ENCODE measurements at places on chromosomes 11 and 22.

DNA sequence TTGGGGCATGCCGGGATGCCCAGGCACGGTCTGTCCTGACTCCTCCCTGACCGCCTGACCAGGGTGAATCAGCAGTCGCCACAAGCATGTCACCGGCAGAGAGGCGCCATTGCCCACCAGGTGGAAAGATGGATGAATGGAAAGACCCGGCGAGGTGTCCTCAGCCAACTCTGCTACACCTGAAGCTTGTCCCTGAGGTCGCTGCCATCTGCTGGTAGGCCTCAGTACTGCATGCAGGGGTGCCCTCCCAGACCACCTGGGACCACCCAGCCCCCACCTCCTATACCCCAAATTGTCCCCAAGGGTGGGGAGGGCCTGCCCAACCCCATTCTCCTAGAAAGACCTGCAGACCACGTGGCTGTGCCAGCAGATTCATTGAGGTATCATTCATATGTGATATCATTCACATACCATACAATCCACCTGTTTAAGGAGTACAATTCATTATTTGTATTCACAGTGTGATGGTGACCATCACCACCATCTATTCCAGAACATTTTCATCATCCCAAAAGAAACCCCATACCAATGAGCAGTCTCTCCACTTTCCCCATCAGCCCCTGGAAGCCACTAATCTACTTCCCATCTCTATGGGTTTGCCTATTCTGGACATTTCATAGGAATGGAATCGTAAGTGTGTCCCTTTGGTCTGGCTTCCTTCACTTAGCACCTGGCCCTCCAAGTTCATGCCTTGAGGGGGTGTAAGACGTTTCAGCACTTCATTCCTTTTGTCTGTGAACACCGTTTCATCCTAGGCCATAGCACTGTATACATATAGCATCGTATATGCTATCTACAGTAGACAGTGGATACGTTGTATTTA, 17.5 kb downstream of the FGF3 start:
- DNase-seq: no peak

GRCh38 chr11:18243783-18244362, 4.6 kb downstream of the SAA2 start:
- peak; percentile 72 for DNase-seq

GRCh38 chr11:1260023-1260501, 37.2 kb downstream of the MUC5B start:
- no peak for DNase-seq

- DNase-seq: no peak
These were observed 102.5 kb downstream of the KCNA4 start for GRCh38 chr11:29914203-29914930.

DNA sequence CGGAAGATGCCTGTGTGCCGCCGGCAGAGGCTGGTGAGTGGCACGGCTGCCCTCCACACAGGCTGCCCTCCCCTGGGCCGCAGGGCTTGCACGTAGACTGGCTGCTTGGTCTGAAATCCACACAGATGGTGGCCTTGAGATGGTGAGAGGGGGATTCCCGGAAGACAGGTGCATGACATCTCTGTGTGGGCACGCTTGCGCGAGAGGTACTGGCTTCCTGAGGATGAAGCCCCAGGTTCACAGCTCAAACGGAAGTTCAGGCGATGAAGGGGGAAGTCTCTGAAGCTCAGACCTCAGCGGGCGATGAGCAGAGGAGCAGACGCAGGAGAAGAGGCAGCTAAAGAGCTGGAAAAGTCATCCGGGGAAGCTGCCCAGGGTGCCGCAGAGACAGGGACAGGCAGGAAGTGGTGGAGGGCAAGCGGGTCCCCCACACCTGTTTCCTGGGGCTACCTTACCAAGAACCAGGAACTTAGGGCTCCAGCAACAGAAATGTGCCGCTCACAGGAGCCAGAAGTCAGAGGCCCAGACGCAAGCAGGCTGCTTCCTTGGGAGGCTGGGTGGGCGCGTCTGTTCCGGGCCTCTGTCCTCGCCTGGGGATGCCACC, 7.2 kb downstream of the CRELD2 start:
- no peak for DNase-seq

DNA sequence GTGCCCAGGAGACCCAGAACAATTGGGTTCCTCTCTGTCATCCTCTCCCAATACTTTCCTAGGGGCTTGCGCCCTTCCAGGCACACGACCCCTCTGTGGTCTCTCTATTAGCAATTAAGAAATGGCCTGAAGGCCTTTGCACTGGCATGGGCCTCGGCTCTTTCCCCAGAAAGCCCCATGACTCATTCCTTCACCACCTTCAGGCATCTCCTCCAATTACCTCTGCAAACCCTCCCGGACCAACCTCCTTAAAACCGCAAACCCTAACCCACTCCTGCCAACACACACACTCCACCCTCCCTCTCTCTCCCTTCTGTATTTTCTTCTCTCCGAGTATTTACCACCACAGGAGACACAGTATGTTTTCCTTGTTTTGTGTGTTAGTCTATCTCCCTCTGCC, 36.7 kb downstream of the LARGE1 start:
- DNase-seq: no peak

Measured in bone marrow (tissue), 2 donors.